ENCODE measurements at places on chromosomes 1 and 21.

- DNase-seq, result no peak
These were observed 548.2 kb upstream of the ADGRL4 start for GRCh38 chr1:79554688-79555087.

GRCh38 chr1:63466181-63466580, 56.8 kb downstream of the ITGB3BP start:
- no peak for DNase-seq

GRCh38 chr21:33334191-33334590, 9.4 kb downstream of the IFNAR1 start:
- DNase-seq, result no peak

DNA sequence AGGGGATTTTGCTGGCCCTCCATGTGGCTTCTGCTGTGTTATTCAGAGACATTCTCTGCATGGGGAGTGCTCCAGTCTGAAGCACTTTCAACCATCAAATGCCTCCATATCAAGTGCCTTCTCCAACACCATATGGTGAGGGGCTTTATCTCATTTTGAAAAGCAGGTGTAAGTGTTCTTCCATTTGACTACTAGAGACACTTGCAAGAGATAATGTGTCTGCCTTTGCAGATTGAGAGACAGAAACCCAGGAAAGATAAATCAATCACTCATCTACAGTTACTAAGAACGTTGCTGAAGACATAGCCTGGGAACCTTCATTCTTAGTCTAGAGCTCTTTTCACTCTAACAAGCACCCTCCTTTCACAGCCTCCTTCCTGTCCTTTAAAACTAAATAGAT, 29.5 kb upstream of the REG4 start:
- no peak for DNase-seq

DNA sequence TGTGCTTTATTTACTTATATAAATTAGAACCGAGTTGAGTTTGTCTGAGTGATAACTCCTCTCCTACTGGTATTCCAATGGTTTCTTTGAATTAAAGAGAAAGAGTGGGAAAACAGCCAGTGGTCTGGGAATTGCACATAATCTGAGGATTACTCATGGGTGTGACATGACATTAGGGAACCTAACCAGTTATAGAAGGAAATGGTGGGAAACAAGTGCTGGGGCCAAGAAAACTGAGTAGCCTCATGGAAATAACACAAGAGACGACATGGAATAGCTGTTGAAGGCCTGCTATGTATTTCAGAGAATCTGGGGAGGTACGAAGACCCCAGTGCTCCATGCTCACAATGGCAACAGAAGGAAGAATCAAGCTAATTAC, 41.8 kb upstream of the LRRC52 start:
- DNase-seq, result no peak

- DNase-seq, result no peak
These were observed 88.2 kb downstream of the GDAP2 start for GRCh38 chr1:117841117-117841650.

GRCh38 chr1:31101147-31101502, 35.6 kb upstream of the PUM1 start:
- no peak for DNase-seq

- DNase-seq, result peak; percentile 49
These were observed 162.6 kb downstream of the RUNX1 start for GRCh38 chr21:34886240-34887104.

DNA sequence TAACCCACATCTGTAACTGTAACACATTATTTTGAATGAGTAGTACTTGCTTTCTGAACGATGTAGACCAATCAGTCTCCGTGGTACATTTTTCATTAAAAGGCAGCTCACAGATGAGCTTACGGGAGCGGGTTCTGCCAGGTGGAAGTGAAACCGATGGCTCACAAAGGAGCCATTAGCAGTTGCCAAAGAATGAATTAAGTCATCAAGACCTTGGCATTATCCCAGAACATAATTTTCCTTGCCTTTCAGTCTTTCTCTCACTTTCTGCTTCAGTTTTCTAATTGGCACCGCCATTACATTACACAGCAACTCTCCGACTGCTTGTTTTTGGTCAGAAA, 33.5 kb upstream of the UTS2 start:
- DNase-seq, result no peak

DNA sequence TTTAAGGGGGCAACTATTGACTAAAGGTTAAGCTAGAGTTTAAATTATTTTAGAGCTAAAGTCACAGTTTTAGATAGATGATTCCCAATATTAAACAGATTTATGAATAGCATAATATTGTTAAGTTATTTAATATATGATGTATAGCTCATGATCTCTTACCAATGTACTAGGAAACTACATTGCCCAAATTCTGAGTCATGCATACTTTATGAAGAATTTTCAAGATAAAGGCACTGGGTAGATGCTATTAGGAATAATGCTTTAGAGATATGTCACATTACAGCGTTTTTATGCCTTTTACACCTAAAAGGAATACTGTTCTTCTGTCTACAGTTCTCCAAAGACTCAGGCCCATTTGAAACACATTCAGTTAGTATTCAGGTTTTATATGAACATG, 215.1 kb downstream of the NCAM2 start:
- DNase-seq, result no peak

- DNase-seq, result no peak
These were observed 22.2 kb downstream of the KCNN3 start for GRCh38 chr1:154847891-154848290.

GRCh38 chr1:151005729-151006319, 878 bp downstream of the MINDY1 start:
- DNase-seq, result no peak

DNA sequence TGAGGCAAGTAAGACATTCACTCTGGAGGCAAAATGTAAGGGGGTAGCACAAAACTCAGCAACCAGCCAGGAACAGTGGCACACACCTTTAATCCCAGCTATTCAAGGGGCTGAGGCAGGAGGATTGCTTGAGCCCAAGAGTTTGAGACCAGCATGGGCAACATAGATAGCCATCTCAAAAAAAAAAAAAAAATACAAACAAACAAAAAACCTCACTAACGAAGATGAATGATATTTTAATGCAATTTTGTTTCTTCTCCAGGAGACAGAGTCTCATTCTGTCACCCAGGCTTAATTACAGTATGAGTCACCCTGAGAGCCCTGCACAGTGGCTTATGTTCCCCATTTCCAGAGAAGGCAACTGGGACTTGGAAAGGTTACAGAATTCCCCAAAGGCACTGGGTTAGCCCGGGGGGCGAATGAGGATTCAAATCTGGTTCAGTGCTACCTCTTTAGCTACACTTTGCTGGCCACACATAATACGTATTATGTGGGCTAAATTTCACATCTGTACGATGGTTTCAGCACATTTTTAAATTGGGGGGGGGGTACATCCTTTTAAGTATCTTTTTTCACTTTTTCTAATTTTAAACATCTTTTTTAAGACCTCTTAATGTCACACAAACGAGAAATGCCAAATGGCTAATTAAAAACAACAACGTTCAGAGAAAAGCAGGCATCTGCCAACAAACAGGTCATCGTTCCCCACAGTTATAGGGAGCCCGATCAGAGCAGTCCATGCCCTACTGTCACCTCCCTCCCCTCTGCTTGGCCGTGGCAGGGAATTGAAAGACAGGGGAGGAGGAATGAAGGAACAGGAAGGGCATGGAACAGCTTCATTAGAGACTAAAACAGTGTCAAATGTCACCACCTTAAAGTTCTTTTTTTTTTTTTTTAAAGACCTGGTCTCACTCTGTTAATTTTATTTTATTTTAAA, 3.5 kb downstream of the CELA2A start:
- no peak for DNase-seq

GRCh38 chr1:119882132-119883049, 13.9 kb downstream of the ADAM30 start:
- no peak for DNase-seq

DNA sequence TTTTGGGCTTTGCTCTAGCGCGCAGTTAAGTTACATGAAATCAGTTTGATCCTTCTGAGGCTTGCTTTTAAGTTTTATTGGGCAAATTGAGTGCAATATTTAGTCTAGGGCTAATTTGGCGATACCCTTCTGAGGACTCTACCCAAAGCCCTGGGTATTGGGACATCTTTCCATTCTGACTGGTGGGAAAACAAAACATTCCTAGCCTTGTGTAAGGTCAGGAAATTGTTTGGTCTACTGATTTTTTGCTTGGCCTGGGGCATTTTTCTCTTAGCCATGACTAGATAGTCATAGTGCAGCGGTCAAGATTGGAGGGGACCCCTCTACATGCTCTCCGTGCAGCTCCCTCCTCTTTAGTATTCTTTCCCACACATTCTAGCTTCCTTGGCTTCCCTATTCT, 189.6 kb upstream of the PTGFR start:
- DNase-seq, result no peak

GRCh38 chr21:26804895-26805609, 40.2 kb downstream of the ADAMTS1 start:
- no peak for DNase-seq

- DNase-seq, result no peak
These were observed 149.4 kb downstream of the RERE start for GRCh38 chr1:8667869-8668594.

- DNase-seq, result no peak
These were observed 12.0 kb upstream of the PLA2G5 start for GRCh38 chr1:20057886-20058420.
